ENCODE measurements at places on chromosomes 11 and 22. TPM values are rescaled to one million over a fixed set of nuclear protein-coding genes. Genes with fewer than 3 reads are reported as not detected.
A peak's percentile ranks its signal among the peaks of the same experiment; 100 is the strongest.

TENM4 gene
- polyA plus RNA-seq = 0.31 TPM

CREB3L1 gene
- polyA plus RNA-seq = 36.9 TPM

- DNase-seq = peak; percentile 79
These were observed 44.7 kb downstream of the CCDC90B start for GRCh38 chr11:83241291-83241946.

GRCh38 chr22:27029584-27030130 is 372.3 kb downstream of the MIAT start:
- DNase-seq = no peak

GRCh38 chr11:79506734-79507344 is 66.0 kb upstream of the TENM4 start:
- DNase-seq = peak; percentile 37

DNA sequence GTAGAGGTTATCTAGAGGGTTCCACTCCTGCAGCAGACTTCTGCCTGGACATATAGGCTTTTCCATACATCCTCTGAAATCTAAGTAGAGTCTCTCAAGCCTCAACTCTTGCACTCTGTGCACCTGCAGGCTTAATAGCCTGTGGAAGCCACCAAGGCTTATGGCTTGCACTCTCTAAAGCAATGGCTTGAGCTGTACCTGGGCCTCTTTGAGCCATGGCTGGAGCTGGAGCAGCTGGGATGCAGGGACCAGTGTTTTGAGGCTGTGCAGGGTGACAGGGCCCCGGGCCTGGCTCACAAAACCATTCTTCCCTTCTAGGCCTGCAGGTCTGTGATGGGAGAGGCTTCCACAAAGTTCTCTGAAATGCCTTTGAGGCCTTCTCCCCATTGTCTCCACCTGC is 2.9 kb upstream of the NXPE4 start:
- DNase-seq = no peak

GRCh38 chr11:61118004-61118403 is 15.7 kb downstream of the CD5 start:
- DNase-seq = no peak
